ENCODE measurements at places on chromosomes 2 and 18.
A peak's percentile ranks its signal among the peaks of the same experiment; 100 is the strongest.

DNA sequence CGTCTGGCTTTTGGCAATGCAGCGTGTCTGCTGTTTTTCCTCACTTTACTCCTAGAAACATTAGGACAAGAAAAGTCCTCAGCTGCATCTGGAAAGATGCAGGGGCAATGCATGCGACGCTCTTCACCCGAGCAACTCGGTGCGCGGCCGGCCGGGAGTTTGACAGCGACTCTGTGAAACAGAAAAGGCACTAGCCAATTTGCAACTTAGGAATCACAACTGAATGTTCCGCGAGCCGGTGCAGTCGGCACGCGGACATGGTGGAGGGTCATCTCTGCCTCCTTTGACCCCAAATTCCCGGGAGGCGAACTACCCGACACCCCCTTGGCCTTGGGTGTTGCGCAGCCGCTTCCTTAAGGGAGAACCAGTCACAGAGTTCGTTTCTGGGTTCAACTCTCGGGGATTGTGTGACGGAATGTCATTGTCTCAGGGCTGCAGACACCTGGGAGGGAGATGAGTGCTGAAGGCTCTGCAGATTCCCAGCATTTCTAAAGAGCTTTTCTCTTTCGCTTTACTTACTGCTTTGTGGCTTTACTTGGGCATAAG lies 9.8 kb downstream of the NR4A2 start:
- DNase-seq: no peak

GRCh38 chr2:120354467-120354866 lies 8.5 kb downstream of the INHBB start:
- no peak for DNase-seq

- DNase-seq: no peak
Measured at GRCh38 chr18:45775241-45775676, 50.2 kb upstream of the SIGLEC15 start.

DNA sequence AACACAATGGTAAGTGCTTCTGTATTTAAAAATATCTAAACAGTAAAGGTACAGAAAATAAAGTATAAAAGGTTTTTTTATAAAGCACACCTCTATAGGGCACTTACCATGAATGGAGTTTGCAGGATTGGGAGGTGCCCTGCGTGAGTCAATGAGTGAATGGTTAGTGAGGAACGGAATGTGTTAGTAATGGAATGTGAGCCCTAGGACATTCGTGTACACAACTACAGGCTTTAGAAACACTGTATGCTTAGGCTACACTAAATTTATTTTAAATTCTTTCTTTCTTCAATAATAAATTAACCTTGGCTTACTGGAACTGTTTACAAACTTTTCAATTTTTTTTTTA lies 337.9 kb upstream of the SLC39A10 start:
- peak; percentile 56 for DNase-seq

GRCh38 chr2:14234911-14235310 lies 397.6 kb upstream of the LRATD1 start:
- DNase-seq: peak; percentile 26

- peak; percentile 28 for DNase-seq
Measured at GRCh38 chr18:8901019-8901418, 195.7 kb downstream of the MTCL1 start.

DNA sequence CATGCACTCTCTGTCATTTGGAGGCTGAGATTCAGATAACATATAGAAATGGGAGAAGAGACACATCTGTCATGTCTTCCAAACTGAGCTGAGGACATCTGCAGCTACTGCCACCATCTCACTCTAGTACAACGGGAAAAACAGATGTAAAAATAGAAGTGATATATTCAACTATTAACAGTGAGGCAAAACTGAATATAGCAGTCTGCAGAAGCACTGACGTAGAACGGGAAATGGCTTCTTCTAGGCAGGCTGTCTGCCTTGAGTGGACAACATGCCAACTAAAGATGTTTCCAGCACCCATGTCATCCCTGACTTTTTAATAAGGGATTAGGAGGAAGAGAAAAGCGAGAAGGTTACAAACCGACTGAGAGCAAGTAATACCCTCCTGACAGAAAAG lies 51.6 kb downstream of the MRPL33 start:
- no peak for DNase-seq

DNA sequence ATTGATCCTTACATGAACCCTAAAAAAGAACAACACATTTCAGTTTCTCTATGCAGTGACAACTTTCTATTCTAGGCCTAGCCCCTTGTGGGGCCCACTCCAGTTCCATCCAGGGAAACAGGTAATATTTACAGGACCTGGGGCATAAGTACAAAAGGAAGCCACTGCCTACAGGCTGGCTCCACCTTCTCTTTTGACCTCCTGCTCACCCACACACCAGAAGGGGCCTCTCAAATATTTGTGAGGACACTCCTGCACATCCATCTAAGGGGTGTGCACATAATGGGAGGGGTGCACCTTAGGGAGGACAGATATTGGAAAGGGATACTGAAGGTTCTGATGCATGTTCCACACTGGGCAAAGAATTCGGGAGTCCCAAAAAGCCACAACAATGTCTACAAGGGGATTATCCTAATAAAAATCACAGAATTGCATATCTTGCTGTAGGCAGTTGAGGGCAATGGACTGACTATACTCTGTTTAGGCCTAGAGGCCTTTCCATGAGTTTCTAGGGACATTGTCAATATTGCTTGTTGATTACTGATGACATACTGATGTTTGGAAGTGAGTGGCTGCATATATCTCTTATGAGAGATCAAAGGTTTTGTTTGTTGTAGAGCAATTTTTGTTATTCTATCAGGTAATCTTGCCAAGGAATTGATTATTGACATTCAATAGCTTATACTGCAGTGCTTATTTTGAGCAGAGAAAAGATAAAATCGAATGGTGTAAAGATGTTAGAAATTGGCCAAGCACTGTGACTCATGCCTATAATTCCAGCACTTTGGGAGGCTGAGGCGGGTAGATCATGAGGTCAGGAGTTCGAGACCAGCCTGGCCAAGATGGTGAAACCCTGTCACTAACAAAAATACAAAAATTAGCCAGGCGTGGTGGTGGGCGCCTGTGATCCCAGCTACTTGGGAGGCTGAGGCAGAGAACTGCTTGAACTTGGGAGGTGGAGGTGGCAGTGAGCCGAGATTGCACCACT lies 23.8 kb upstream of the HNRNPA3 start:
- no peak for DNase-seq

DNA sequence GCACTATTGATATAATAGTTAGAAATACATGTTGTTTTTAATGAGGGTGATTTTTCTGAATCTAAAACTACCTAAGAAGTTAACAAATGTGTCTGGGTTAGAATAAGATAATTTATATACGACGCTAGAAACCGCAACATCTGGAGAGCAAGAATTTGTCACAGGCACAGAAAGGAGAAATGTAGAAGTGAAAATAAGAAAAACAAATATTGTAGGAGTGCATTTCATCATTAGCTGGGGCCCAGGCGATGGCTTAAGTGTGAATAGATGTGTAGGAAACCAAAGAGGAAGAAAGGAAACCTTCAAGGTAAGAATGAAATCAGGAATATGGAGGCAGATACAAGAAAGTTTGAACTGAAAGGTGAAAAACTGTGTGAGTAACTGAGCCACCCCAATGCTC lies 90.3 kb downstream of the LRP2 start:
- DNase-seq: no peak

DNA sequence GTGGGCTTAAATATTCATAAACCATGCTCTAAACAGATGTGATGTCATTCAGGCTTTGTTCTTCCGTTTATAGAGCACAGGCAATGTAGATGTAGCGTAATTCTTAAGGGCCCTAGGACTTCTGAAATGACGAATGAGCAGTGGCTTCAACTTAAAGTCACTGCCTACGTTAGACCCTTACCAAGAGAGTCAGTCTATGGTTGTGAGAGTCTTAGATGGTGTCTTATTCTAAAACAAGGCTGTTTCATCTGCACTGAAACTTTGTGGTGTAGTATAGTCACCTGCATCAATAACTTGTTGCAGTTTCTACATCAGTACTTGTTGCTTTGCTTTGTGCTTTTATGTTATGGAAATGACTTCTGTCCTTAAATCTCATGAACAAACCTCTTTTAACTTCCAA lies 56.0 kb downstream of the PIK3C3 start:
- DNase-seq: no peak

DNA sequence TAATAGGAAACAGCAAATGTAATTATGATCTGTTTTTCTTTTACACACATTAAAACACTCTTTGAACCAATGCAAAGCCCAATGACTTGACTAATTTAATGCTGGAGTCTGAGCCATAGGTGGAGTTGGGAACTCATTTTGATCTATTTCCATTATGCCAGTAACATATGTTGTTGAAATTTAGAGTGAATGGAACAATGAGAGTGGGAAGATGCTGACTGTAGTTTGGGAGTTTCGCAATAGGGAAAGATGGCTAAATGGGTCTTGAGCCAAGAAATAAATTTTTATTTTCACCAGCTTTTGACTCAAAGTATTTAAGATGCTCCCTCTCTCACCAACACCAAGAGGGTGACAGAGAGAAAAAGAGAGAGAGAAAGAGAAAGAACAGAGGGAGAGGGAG lies 246.7 kb downstream of the DLGAP1 start:
- DNase-seq: no peak

- no peak for DNase-seq
Measured at GRCh38 chr2:195662138-195662537, 5.1 kb downstream of the SLC39A10 start.

- DNase-seq: no peak
Measured at GRCh38 chr2:216408426-216409290, 3.6 kb upstream of the SMARCAL1 start.

DNA sequence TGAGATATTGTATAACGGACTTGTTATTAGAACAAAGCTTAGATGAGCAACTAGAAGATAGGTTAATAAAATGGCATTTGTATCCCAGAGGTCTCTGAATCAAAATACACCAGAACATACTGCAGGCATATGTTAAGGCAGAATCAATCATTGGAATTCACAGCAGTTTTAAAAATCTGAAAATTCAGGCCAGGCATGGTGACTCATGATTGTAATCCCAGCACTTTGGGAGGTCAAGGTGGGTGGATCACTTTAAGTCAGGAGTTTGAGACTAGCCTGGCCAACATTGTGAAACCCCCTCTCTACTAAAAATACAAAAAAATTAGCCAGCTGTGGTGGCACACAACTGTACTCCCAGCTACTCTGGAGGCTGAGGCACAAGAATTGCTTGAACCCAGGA lies 405.2 kb downstream of the ZEB2 start:
- no peak for DNase-seq

GRCh38 chr18:43863180-43863579 lies 585.9 kb upstream of the SYT4 start:
- DNase-seq: no peak

GRCh38 chr18:9337873-9338272 lies 3.3 kb downstream of the TWSG1 start:
- DNase-seq: peak; percentile 14

DNA sequence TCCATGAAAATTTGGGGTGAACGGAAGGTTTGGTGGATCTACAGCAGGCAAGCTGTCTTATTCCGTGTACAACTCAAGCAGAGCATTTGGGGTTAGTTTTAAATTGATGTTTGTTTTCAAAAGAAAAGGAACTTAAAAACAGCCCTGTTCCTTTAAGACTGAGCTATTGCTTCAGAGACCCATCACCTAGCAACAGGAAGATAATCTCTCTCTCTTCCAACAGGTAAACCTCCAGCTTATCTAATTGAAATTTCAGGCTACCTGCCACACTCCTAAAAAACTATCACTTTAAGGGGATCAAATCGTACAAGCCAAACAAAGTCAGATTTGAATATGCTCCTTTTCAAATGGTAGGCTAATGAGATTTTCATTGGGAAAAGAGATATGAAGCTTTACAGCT lies 101.8 kb downstream of the RNF152 start:
- no peak for DNase-seq

DNA sequence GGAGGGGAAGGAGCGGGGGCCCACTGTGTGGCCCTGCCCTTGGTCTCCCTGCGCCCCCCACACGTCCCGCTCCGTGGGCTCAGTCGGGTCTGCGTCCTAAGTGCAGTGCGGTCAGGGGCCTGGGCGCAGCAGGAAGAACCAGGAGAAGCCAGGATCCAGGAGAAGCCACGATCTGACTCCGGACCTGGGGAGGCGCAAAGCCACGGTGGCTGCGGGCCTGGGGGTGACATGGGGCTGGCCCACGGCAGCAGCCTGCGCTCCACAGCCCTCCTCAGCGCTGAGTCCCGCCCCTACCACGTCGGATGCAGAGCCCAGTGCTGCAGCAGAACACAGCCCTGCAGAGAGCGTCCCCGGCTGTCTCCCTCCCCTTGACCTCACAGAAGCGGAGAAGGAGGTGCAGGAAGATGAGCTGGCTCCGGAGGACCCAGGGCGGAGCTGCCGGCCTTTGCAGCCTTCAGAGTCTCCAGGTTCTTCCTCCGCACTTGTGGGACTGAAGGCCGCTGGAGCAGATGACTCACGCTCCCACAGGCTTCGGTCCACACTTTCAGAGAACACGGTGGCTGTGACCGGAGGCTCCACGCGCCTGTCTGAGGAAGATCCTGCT lies 589.2 kb upstream of the SALL3 start:
- no peak for DNase-seq

- DNase-seq: no peak
Measured at GRCh38 chr2:6770006-6770405, 95.7 kb downstream of the CMPK2 start.

DNA sequence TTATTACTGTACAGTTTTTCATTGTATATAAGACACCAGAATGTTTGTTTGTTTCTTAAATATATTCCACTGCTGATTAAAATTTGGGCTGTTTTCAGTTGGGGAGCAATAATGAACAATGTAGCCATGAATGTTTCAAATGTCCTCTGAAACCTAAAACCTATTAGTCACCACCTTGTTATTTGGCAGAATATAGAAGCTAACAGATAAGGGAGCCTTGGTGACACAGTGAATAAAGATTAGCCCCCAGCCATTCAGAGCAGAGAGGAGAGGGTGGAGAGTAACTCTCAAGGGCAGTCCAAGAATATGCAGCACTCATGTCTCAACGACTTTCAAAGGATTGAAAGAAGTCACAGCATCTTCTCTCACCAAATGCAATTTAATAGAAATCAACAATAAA lies 43.1 kb upstream of the ATP8B1 start:
- DNase-seq: no peak

DNA sequence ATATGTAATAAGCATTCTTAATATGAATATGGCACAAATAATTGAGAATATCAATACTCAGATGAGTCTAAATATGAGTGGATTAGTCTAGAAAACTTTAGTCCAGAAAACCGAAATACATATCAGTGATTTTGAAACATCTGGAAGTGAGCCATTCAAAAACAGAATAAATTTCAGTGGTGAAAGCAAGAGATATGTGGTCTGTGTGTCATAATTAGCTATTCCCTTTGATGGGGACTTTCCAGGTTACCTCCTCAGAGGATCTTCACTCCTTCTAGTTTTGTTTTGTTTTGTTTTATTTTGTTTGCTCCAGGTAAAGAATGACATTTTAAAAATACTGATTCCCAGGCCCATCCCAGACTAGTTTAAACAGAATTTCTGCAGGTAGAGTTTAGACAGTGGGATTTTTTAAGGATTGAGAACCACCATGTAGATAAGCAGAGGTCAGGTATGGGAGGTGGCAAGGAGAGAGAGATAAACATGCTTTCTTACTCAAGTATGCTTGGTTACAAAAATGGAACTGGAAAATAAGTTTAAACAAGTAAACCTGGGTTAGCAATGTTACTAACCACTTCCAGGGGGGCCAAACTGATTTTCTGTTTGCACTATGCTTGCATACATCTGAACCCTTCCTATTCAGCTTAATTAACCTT lies 70.7 kb downstream of the NABP1 start:
- no peak for DNase-seq
